ENCODE measurements at places on chromosomes 2 and 18. TPM values are rescaled to one million over a fixed set of nuclear protein-coding genes. Genes with fewer than 3 reads are reported as not detected.

GRCh38 chr2:66581339-66582103 is 146.6 kb downstream of the MEIS1 start:
- no peak for DNase-seq

DNA sequence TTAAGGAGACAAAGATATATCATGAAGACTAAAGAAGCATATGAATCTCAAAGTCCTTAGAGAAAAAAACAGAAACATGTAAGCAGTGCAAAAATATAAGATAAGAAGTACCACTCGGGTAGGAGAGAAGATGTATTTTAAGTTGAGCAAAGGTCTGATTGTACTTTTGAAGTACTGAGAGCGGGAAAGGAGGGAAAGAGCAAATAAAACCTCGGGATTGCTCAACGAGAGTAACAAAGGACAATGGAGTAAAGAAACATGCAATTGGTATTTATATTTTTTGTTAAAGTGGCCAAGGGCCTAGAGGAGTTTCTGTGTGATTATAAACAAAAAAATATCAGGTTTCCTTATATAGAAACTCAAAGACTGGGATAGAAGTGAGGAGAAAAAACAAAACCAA is 251.9 kb downstream of the LNPK start:
- DNase-seq: no peak

DNA sequence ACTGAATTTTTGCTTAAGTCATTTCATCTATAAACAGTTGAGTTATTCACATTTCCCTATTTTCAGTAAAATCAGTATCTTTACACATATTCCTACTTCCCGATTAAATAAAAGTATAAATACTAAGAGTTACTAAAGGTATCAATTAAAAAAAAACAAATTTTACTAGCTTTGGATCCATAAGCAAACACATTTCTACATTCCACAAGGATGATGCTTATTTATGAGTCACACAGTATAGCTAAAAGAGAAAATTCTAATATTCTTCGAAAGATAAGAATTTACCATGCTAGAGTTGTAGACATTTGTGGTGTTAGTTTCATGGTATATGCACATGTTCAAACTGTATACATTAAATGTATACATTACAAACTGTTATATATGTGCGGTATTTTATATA is 23.7 kb downstream of the PGAP1 start:
- no peak for DNase-seq

GRCh38 chr2:12205086-12205485 is 458.7 kb downstream of the LPIN1 start:
- DNase-seq: no peak

The UBE2F gene
- 30.9 TPM for total RNA-seq

The ZSWIM2 gene
- total RNA-seq: 1.2 TPM

The INPP1 gene
- 14.7 TPM for total RNA-seq

The ABCG8 gene
- total RNA-seq: 0.31 TPM

The SNORC gene
- 1.6 TPM for total RNA-seq
